ENCODE measurements at places on chromosomes 3 and 15.

DNA sequence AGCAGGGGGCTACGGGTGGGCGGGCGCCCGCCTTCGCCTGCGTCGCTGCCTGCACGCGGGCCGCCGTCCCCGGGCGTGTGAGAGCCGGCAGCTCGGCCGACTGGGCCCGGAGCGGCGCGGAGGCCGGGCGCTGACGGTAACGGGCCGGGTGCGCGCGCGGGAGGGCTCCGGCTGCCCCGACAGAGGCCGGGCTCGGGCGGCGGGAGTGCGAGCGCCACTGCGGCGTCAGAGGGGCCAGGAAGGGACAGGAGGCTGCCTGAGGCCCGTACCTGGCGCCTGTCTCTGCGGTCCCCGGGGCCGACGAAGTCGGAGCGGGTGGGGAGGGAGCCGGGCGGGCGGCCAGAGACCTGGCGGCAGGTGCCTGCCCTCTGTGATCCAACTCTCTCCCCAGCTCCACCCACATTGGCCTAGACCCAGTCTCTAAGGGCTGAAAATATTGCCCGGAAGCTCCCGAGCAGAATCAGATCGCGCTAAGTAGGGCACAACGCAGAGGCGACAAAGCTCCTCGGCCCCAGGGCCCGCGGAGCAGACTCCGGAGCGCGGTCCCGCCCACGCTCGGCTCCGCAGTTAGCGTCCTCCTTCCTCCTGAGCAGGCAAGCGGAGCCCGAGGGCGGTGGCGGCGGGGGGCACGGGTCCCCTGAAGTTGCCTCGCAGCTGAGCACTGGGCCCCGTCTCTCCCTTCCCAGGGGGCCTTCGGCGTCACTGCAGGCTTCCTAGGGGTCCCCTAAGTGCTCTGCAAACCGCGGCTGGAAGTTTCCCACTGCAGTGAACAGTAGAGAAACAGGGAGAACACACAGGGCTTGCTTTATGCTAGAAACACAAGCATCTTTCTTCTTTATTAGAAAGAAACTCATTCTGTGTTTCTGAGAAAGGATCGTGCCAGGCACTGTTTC is at the start of gene MAN2A2:
TSS of gene MAN2A2 (plus strand) at position 463 of the 893 bp plus-strand sequence. CDS start 906 bp downstream, outside the sequence.
- peak within 1 kb of the TSS; percentile 29 for H3K27ac ChIP-seq
- H3K4me1 ChIP-seq, result peaks cover 17% of the 10 kb centered on the region
- no peak for DNase-seq
- H3K4me3 ChIP-seq, result peak within 1 kb of the TSS; percentile 67

DNA sequence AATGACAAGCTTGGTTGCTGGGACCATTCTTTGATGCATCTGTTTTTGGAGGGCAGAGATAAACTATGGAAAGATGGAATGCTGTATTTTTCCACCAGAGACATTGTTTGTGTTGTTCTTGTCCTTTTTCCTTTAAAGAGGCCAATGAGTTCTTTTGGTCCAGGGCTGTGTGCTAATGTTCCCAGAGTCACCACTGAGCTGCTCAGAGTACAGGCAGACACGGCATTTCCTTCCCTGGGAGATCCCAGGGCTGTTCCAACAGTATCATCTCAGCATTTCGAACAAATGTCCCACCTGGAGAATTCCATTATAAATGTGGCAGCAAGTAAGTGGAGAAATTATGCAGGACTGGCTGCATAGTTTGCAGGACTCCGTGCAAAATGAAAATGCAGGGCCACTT is 190.6 kb downstream of the IL20RB start:
- no peaks in the 10 kb centered on the region for H3K27me3 ChIP-seq
- H3K4me1 ChIP-seq, result no peaks in the 10 kb centered on the region
- no peaks in the 10 kb centered on the region for H3K36me3 ChIP-seq
- no peak overlapping the region for H3K4me3 ChIP-seq
- H3K27ac ChIP-seq, result no peak overlapping the region

- DNase-seq, result peak; percentile 45
- H3K27me3 ChIP-seq, result no peaks in the 10 kb centered on the region
- no peaks in the 10 kb centered on the region for H3K4me1 ChIP-seq
Measured at GRCh38 chr3:151379083-151379734, 5.3 kb downstream of the P2RY12 start.

- no peaks in the 10 kb centered on the region for H3K36me3 ChIP-seq
- H3K27ac ChIP-seq, result no peak overlapping the region
- no peak overlapping the region for H3K4me3 ChIP-seq
- DNase-seq, result no peak
Measured at GRCh38 chr3:177711637-177712036, 514.4 kb upstream of the TBL1XR1 start.

DNA sequence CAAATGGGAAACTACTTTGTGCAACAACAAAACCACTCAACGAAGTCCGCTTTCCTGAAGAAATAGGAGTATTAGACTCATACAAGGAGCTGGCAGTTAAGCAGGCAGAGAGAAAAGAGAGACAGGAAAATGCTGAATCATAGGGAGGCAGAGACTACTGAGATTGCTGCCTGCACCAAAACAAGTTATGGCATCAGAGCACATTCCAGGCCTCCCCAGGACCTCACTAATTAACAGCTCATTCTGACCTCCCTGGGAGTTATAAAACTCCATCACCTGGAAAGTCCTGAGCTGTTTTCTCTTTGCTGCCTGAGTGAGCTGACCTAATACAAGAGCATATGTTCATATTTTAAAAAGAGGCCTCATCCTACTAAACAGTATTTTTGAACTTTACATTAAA is 741.0 kb downstream of the MCTP2 start:
- no peak overlapping the region for H3K4me3 ChIP-seq
- H3K36me3 ChIP-seq, result no peaks in the 10 kb centered on the region
- DNase-seq, result no peak
- no peaks in the 10 kb centered on the region for H3K27me3 ChIP-seq

GRCh38 chr3:12903000-12903800 is 61.8 kb upstream of the RPL32 start:
- H3K4me3 ChIP-seq, result no peak overlapping the region
- H3K27ac ChIP-seq, result no peak overlapping the region
- no peaks in the 10 kb centered on the region for H3K4me1 ChIP-seq
- H3K36me3 ChIP-seq, result peaks cover 5% of the 10 kb centered on the region

DNA sequence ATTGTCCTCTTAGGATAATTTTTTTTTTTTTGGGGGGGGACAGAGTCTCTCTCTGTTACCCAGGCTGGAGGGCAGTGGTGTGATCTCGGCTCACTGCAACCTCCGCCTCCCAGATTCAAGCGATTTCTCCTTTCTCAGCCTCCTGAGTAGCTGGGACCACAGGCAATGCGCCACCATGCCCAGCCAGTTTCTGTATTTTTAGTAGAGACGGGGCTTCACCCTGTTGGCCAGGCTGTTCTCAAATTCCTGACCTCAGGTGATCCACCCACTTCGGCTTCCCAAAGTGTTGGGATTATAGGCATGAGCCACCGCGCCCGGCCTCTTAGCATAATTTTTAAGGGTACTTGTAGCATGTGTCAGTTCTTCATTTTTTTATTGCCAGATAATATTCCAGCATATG is 122.6 kb downstream of the FNDC3B start:
- no peaks in the 10 kb centered on the region for H3K27me3 ChIP-seq
- H3K36me3 ChIP-seq, result peaks cover 9% of the 10 kb centered on the region
- DNase-seq, result no peak
- peaks cover 14% of the 10 kb centered on the region for H3K4me1 ChIP-seq
- H3K27ac ChIP-seq, result no peak overlapping the region

DNA sequence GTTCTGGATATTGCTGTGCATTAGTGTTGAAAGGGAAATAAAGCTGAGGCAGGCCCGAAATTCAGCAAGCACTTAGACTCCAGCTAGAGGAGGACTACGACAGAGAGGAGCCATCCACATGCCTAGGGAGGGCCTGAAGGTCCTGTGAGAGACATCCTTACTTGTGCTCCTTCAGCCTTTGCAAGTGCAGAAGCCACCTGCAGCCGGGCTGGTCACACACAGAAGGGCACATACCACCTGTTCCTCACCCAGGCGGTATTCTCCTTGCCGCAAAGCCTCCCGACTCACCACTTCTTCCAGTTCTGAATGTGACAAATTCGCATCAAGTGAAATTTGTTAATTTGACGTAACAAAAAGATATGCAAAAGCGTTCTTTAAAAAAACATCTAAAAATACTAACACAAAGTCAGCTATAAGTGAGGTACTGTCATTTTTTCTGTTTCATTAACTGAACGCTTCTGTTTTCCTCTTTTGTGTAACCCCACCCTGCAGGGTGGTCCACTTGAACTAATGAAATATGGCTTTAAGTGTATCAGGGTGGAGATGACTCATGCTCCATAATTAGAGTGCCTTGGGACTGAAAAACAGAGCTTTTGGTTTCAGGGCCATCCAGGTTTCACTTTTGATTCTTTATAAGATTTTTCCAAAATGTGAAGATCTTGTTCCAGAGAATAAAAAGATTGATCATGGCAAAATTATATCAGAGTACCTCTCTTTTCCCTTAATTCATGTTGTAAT is 467.9 kb upstream of the ATP11B start:
- H3K27me3 ChIP-seq, result no peaks in the 10 kb centered on the region
- peaks cover 55% of the 10 kb centered on the region for H3K4me1 ChIP-seq
- H3K27ac ChIP-seq, result peak overlapping the region; percentile 81
